Aorta (tissue), 5 donors: ENCODE measurements at places on chromosomes 4 and X. TPM values are rescaled to one million over a fixed set of nuclear protein-coding genes. Genes with fewer than 3 reads are reported as not detected.

- DNase-seq, result no peak
Observed at GRCh38 chr4:34720571-34720970, 1523.7 kb downstream of the ARAP2 start.

DNA sequence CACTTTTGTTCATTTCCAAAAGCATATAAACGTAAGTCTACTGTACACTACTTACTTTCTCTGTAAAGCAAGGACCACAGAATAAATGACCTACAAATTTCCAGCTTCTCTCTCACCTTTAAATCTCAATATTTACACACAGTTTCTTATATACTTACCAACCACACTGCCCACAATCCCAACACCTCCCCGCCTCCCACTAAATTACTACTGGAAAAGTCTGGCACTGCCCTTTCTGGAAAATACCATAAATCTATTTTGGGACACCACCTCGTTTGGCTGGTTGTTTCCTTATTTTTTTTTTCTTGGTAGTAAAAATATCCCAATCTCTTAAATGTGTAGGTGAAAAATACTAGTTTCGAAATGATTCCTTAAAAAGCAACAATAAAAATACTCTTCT is 19.6 kb downstream of the FAT1 start:
- DNase-seq, result no peak

- DNase-seq, result no peak
Observed at GRCh38 chrX:67720344-67720743, 176.5 kb downstream of the AR start.

DNA sequence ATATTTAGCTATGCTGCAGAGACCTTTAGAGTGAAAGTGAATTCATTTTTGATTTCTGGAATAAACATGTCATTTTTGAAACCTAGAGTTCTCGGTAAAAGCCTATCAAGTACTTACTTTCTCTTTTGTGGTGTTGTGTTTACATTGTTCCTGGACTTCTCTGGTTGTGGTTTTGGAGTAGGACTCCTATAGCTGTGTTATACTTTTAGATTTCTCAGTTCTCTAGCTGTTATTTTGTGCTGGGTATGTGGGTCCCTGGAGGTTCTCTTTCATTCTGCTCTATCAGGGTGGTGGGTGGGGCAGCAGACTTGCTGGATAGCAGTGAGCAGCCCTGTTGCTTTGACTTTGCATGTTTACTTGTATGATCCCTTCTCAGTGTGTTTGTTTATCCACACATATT is 25.6 kb upstream of the MSMO1 start:
- no peak for DNase-seq

- DNase-seq, result no peak
Observed at GRCh38 chrX:111442791-111443190, 30.8 kb upstream of the DCX start.

CD38 gene
- polyA plus RNA-seq, result 0.88 TPM
